ENCODE measurements at places on chromosomes 7 and 10.
A peak's percentile ranks its signal among the peaks of the same experiment; 100 is the strongest.

- DNase-seq = peak; percentile 86
Observed at GRCh38 chr10:689452-690371, at the start of gene DIP2C. DIP2C (minus strand) TSS chr10:689668; CDS start chr10:689578, 90 bp downstream.

DNA sequence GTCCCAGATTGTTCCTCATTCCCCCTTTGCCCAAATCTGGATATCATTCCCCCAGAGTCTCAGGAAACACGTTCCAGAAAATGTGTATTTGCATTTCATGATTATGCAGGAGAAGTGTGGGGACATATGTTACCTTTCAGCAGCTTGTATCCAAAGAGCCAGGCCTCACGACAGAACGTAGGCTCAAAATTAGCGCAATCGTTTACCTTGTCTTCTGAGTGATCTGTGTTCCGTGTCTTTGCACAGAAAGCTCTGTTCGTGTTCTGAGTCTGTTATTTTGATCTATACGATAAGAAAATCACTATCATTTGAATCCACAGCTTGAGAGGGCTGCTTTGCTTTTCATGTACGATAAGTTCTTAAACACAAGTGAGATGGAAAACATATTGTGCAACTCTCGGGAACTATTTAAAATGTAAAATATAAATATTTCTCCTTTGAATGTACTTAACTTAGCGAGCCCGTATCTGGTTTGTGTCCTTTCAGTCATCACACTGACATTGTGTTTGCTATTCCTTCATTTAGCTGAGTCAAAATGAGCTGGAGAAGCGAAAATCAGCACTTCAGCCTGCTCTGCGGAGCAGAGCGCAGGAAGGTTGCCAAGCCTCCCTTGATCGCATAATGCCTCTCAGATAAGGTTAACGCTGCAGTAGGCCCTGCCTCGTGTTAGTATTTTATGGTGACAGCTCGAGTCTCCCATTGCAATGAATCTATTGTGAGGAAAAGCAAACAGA is 80.2 kb upstream of the CACNB2 start:
- DNase-seq = no peak

DNA sequence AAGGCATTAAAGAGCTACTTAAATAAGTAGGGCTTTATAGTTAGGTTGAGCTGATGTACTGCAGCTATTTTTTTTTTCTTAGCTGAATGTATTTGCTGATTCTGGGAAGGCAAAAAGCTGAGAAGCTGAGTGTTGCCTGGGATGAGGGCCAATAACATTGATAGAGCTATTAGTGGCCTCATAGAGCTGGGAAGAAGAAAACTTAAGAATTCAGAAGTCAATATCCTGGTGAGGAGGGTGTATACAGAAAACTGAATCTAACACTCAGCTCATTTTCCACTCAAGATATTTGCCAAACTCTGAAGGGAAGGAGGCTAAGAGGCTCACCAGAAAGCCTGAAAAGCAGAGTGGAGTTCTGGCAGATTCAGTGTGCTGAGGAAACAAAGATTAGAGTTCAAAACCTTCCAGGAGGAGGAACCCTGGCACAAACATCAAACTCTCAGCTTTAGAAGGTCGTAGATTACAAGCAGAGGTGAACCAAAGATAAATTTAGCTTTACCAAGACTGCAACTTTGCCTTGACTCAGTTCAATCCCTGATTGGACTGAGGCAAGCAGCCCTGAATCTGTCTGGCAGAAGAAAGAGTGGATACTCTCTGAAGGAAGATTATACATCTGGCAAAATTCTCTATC is 11.3 kb downstream of the PPP1R3C start:
- DNase-seq = no peak

- no peak for DNase-seq
Observed at GRCh38 chr10:13527864-13528122, 1.0 kb downstream of the BEND7 start.

DNA sequence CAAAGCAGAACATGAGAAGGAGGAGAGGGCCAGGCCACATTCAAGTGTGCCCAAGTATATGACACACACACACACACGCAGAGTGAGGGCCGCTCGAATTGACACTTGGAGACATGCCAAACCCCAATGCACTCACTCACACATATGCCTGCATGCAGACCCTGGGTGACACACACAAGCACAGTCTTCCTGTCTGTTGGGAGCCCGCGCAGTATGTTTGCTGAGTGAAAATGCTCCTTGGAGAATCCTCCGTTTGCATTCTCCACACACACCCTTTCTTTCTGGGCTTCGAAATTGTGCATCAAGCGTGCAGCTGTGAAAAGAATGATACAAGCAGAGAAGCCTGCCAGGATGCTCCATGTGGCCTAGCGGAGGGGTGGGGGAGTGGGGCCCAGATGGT is 120.9 kb downstream of the PLXNA4 start:
- no peak for DNase-seq

- no peak for DNase-seq
Observed at GRCh38 chr7:130865408-130866236, 131.6 kb upstream of the KLF14 start.

GRCh38 chr10:74056050-74056818 is 58.3 kb downstream of the VCL start:
- DNase-seq = no peak

DNA sequence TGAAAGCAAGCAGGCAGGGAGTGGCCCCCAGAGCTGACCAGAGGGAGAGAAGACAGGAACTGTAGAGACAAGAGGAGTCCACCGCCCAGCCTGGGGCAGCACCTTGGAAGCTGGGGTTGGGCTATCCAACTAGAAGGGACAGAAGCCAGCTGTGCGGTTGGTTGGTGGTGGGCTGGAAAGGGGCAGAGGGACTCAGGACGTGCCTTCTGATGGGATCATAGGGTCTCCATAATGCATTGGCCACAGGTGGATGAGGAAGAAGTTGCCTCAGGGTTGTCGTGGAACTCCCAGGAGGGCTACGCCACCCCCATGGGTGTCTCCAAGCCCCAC is 114.0 kb upstream of the RET start:
- DNase-seq = no peak

DNA sequence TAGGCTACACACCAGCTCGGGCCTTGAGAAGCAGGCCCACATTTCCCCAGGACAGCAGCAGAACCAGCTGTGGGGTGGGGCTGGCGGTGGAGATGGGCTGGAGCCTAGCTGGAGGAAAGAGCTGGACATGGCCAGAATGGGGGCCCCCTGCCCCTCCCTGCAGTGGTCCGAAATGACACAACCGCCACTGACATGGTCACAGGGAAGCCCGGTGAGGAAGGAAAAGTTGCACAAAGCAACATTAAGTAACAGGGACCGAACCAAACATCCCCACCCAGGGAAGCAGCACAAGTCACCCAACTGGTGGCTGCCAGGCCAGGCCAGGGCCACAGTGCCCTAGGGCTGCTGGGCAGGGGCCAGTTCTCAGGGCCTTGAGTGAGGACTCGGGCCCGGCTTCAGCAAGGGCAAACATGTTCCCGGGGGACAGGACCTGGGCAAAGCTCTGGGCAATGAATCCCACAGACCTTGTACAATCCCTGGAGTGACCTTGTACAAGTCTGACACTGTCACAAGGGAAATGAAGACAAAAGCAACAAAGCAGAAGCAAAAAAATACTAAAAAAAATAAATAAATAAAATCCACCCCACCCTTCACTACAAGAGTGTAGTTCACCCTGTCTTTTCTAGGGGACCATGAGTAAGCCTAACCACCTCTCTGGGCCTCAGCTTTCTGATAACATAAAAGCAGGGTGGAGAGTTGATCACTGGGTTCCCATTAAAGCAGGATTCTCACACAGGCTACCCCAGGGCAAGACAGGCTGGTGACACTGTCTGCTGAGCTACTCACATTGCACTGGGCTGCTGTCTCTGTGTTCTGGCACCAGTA is 33.0 kb downstream of the PSAP start:
- DNase-seq = peak; percentile 90

DNA sequence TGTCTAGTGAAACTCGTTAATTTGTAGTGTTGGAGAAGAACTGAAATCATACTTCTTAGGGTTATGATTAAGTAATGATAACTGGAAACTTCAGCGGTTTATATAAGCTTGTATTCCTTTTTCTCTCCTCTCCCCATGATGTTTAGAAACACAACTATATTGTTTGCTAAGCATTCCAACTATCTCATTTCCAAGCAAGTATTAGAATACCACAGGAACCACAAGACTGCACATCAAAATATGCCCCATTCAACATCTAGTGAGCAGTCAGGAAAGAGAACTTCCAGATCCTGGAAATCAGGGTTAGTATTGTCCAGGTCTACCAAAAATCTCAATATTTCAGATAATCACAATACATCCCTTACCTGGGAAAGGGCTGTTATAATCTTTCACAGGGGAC is 187.6 kb downstream of the CFTR start:
- no peak for DNase-seq

DNA sequence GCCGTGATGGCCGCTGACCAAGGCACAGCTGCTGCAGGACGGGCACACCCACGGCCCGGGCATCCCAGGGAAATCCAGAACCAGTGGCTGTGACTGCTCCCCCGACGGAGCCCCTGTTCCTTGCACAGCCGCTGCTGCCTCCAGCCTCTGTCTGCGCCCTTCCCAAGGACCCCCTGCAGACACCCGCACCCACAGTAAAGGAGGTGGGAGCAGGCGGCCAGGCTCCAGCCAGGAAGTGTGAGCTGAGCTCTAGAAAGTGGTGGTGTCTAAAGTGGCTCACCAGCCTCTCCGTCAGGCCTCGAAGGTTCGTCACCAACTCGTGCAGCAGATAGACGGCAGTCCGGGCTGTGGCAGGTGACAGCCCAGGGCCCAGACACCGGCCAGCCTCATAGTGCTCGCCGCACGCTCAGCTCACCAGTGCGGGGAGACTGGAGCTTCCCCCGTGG is 306.7 kb downstream of the DNAJB6 start:
- peak; percentile 69 for DNase-seq

DNA sequence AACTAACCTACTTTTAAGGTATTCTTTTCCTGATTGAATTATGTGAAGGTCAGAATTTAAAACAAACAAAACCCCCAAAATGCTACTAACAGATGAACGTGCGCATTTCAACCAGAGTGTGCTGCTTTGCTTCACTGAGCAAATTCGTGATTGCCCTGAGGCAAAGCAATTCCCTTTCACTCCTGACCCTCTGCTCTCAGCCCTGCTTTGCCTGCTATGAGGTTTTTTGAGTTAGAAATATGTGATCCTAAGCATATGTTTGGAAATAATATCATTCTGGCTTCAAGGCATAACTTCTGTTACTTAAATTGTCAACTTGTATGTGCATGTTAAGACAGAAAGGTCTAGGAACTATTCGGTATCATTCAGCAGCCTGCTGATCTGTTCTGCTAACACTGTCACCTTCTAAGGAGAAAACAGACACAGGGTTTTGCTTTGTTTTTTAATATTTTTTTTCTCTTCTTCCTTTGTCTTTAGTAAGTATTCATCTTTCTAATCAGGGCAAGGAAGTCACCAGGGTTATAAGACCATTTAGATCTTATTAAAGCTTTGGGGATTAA is 124.2 kb downstream of the GNAT3 start:
- no peak for DNase-seq

GRCh38 chr7:89474456-89474855 is 678.9 kb upstream of the TEX47 start:
- DNase-seq = no peak

DNA sequence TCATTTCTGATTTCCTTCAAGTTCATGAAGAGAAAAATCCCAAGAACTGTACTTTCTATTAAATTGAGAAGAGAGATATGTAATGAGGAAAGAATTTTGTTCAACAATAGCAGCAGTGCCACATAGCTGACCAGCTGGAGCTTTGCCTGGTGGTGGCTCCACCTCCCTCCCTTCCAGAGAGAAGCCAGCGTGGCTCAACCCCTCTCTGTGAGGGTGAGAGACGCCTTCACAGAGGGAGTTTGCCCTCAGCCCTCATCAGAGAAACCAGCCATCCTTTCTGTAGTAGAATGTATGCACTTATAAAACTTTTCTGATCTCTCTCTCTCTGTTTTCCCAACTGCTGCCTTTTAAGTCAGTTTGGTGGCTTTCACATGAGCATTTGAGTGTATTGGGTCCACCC is 20.5 kb upstream of the COL1A2 start:
- DNase-seq = peak; percentile 87

GRCh38 chr10:62778125-62778524 is 26.4 kb upstream of the ADO start:
- DNase-seq = no peak

GRCh38 chr7:2510909-2511768 is 8.4 kb upstream of the LFNG start:
- DNase-seq = no peak

DNA sequence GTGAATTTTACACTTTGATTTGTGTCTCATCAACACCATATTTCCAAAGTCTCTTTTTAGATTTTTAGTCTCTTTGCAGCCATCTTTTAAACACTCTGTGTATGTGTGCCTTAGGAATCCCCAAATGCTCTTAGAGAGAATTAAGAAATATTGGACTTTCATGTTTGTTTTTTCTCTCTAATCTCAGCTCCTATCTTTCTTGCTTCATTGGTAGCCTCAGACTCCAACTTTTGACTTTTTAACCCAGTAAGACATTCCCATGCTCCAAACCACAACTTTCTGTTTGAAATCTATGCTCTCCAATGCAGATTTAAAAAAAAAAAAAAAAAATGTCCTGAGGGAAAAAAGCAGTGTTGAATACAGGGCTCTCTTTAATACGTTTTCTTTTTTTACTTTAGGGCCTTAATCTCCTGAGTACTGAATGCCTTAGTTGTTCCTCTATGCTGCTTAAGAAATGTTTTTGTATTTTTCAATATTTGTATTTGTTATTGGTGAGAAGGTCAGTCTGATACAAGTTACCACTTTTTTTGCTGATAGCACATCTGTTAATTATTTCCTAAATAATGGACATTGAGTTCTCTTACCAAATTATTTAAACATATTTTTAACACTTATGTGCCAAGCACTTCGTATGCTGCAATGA is 489.9 kb downstream of the NXPH1 start:
- no peak for DNase-seq

- no peak for DNase-seq
Observed at GRCh38 chr7:155881471-155882350, 69.4 kb upstream of the SHH start.

DNA sequence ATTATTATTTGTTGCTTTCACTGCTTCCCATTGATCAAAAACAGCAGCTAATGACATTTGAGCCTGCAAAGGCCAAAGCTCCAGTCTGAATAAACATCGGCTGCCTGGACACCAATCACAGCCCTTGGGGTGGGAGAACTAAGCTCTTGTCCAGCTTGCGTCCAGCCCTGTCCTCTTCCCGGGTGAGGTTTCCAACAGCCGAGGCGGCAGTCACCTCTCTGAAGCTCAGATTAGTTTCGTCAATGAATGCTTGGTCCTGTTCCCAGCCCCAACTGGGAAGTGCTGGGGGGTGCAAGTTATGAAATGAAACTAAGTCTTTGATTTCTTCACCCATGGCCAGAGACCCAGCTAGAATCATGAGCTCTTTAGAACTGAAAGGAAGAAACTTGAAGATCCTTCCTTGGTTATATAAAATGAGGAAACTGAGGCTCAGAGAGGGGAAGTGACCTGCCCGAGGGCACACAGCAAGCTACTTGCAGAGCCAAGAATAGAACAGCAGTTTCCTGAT is 114.0 kb upstream of the TCF7L2 start:
- no peak for DNase-seq

- no peak for DNase-seq
Observed at GRCh38 chr10:52232561-52233350, 81.3 kb upstream of the DKK1 start.

- no peak for DNase-seq
Observed at GRCh38 chr10:43386549-43386948, 15.1 kb downstream of the FXYD4 start.

Measured in suprapubic skin (tissue), 4 donors.